ENCODE measurements at places on chromosomes 5 and 9.

DNA sequence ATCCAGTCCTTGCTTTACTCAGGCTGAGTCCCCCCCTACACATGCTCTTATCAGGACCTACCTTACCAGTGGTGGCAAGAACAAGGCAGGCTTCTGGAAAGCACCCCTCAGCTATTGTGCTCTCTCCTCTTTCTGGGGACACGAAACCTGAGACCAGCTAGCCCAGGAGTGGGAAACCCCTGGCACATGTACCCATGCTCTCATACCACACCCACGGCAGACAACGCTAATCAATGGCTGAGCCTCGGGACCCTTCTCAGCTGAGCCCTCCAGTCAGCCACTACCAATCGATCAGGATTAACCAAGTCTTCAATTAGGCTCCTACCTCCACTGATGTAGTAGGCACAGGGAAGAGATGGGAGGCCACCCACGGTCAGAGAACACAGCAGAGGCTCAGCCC is 65.1 kb downstream of the VAV2 start:
- no peak for DNase-seq

GRCh38 chr5:78537821-78538220 is 110.8 kb downstream of the LHFPL2 start:
- peak; percentile 88 for DNase-seq

GRCh38 chr5:132760049-132760420 is 12.8 kb downstream of the CCNI2 start:
- no peak for DNase-seq

- peak; percentile 6 for DNase-seq
These were observed 4.3 kb downstream of the EEIG1 start for GRCh38 chr9:127976498-127976897.

GRCh38 chr5:118723021-118723338 is 265.4 kb downstream of the DTWD2 start:
- DNase-seq = no peak

GRCh38 chr9:114027159-114027862 is 50.8 kb downstream of the AMBP start:
- DNase-seq = no peak

DNA sequence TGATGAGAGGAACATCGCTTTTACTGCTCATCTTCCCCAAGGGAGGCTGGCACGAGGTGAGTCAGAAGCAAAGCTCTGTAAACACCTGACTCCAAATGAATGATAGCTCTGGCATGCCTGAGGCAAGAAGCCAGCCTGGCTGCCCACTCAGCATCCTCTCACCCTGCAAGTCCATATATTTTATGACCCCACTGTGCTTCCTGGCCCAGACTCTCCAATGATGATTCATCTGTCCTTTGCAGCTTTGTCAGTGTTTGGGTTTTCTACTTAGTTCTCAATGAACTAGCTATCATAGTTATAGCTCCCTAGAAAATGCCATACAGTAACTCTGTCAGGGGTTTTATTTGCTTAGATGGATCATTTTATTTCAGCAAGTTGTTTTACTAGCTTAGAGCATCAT is 52.1 kb upstream of the FSTL4 start:
- DNase-seq = no peak

- DNase-seq = no peak
These were observed 255.1 kb upstream of the TRIM32 start for GRCh38 chr9:116432051-116432450.

DNA sequence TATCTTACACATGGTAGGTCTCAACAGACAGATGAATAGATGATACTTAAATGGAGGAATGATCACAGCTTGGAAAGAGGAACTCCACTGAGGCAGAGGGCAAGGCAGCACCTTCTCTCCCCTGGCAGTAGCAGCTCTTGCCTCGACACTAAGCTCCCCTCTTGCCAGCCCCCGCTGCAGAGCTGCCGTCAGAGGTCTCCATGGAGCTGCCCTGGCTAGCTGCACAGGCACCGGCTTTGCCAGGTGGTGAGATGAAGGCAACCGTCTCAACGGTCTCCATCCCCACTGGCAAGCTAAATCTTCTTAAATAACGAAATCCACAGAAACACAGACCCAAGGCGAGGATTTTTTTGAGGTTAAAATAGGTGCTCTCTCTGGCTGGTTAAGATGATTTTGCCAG is 81.2 kb downstream of the CRB2 start:
- no peak for DNase-seq

GRCh38 chr9:124471761-124472160 is 21.5 kb downstream of the ADGRD2 start:
- DNase-seq = no peak

DNA sequence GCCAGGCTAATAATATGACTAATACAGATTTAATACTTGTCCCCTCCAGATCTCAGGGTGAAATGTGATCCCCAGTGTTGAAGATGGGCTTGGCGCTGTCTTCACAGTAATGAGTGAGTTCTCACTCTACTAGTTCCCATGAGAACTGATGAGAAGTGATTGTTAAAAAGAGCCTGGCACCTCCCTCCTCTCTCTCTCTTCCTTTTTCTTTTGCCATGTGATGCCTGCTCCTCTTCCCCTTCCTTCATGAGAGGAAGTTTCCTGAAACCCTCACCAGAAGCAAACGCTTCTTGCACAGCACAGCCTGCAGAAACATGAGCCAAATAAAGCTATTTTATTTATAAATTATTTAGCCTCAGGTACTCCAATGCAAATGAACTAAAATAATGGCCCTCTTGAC is 55.2 kb downstream of the GLDC start:
- DNase-seq = peak; percentile 75

GRCh38 chr5:123545506-123545905 is 33.5 kb downstream of the CSNK1G3 start:
- no peak for DNase-seq

- no peak for DNase-seq
These were observed 26.8 kb downstream of the TDRD7 start for GRCh38 chr9:97438666-97439065.

- no peak for DNase-seq
These were observed 24.8 kb upstream of the OTP start for GRCh38 chr5:77663090-77663863.

- DNase-seq = no peak
These were observed 266.0 kb upstream of the PTGER4 start for GRCh38 chr5:40413743-40414142.

- no peak for DNase-seq
These were observed 48.5 kb upstream of the HAND1 start for GRCh38 chr5:154526231-154527226.

- no peak for DNase-seq
These were observed 99.7 kb downstream of the GOLPH3 start for GRCh38 chr5:32074401-32074800.
